ENCODE measurements at places on chromosomes 5 and 9.

DNA sequence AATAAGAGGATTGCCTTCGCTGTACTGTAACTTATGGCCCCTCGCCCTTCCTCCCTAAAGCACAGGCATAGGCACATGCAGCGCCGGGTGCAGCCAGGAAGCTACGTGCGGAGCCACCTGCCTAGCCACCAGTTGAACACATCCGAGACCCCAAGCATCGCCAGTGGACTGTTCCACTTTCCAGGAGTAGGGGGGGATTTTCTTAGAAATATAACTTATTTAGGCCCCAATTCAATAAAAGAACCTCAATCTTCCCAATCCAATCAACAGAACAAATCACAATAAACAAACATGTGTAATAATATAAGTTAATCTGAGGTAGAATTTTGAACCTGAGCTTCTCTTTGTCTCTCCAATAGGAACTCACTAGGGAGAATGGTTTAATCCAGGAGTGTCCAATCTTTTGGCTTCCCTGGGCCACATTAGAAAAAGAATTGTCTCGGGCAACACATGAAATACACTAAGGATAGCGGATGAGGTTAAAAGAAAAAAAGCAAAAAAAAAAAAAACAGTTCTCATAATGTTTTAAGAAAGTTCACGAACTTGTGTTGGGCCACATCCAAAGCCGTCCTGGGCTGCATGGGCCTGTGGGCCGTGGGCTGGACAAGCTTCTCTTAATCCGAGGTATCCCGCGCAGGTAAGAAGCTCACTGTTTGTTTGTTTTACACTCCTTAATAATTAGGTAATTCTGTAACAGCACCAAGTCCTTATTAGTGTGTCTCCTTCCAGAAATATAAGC, 22.0 kb upstream of the NIPBL start:
- no peak for DNase-seq

GRCh38 chr5:136021016-136021405, 7.8 kb upstream of the TGFBI start:
- no peak for DNase-seq

DNA sequence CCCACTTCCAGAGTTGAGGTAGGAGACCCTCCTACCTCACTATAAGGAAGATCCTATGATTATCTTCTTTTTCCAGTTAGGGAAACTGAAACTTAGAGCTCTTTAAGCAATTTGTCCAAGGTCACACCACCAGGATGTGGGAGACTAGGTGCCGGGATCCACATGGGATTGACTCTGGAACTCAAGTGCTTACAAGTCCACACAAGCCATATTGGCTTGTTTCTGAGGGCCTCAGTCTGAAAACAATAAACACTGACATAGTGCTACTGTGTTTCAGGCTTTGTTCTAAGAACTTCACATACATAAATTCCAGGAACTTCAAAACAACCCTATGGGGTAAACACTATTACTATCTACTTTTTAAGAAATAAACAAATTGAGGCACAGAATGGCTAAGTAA, 481.3 kb downstream of the ZSWIM6 start:
- no peak for DNase-seq

- DNase-seq, result no peak
Observed at GRCh38 chr9:121217609-121218292, 16.1 kb upstream of the RAB14 start.

GRCh38 chr5:168128557-168128956, 162.9 kb upstream of the WWC1 start:
- DNase-seq, result peak; percentile 47

GRCh38 chr9:94150890-94151650, 66.8 kb downstream of the PTPDC1 start:
- DNase-seq, result no peak

DNA sequence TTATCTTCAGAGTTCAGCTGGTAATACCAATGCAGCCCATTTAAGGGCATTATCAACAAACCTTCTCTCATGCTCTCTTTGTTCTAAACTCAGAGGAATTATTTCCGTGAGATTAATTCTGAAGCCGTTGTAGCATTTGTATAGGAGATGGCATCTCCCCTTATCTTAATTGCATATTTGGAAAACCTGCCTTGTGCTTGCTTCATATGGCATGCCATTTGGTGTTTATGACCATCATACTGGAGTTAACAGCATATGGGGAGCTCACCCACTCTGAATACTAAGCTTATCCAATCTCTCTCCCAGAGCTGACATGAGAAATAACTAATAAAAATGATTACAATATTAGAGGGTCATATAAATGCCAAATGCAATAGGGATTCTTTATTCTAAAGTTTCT, 243.2 kb downstream of the BRINP1 start:
- DNase-seq, result no peak

GRCh38 chr5:160926428-160926827, 74.4 kb upstream of the ATP10B start:
- peak; percentile 52 for DNase-seq

- DNase-seq, result no peak
Observed at GRCh38 chr5:1435369-1435768, 9.9 kb downstream of the SLC6A3 start.

GRCh38 chr5:11126844-11127243, 365.8 kb upstream of the DAP start:
- DNase-seq, result no peak

Data from left hindlimb (tissue), 1 donor.